Left kidney (tissue), 8 donors: ENCODE measurements at places on chromosomes 6 and 20. TPM values are rescaled to one million over a fixed set of nuclear protein-coding genes. Genes with fewer than 3 reads are reported as not detected.

Gene PSORS1C2
- 0.15 TPM for polyA plus RNA-seq

Gene C6orf163
- polyA plus RNA-seq: 7.8 TPM

DNA sequence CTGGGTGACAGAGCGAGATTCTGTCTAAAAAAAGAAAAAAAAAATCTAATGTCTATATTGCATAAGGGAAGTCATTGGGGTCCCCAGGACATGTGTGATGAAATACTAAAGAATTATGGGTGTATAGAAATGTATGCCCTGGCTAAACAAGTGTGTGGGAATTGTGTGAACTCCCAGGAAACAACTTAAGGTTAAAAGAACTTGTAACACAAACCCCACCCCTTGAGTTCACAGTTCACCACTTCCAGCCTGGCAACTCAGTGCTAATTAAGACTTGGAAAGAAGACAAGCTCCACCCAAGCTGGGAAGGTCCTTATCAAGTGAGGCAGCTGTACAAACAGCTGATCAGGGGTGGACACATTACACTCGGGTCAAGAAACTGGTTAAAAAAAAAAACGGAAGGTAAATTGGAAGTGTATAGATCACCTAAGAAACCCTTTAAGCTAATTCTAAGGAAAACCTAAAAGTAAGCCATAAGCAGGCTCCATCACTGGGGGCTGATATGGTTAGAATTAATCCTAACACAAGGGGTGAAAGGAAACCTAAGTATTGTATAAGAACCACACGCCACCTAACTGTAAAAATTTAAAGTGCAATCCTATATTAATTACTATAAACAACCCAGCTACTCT lies 25.2 kb downstream of the HLA-A start:
- DNase-seq: no peak

- no peak for DNase-seq
These were observed 25.3 kb upstream of the RIPOR2 start for GRCh38 chr6:24960991-24961475.

GRCh38 chr6:85966828-85967227 lies 324.1 kb upstream of the SYNCRIP start:
- no peak for DNase-seq
